ENCODE measurements at places on chromosomes 16 and 17. TPM values are rescaled to one million over a fixed set of nuclear protein-coding genes. Genes with fewer than 3 reads are reported as not detected.

CX3CL1 gene
- total RNA-seq = 1.8 TPM

SLC47A1 gene
- total RNA-seq = not detected

OMG gene
- not detected for total RNA-seq

TEKT5 gene
- not detected for total RNA-seq

DNA sequence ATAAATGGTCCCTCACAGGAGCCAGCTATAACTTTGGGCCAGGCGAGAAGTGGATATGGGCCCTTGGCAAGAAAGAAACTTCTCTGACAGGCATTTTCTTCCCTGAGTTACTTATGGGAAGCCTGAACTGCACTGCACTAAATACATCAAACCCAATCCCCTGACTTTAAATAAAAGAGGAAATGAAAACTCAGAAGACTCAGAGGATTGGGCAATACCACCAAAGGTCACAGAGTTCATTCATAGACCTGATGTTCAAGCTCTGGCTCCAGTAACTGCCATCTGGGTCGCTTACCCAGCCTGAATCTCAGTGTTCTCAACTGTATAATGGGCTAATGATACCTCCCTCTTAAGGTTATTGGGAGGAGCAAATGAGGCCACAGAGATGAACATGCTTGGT, 815 bp downstream of the KRT35 start:
- H3K4me3 ChIP-seq = no peak overlapping the region
- H3K27me3 ChIP-seq = no peaks in the 10 kb centered on the region
- no peak overlapping the region for H3K27ac ChIP-seq
- DNase-seq = no peak
- no peaks in the 10 kb centered on the region for H3K4me1 ChIP-seq
- no peaks in the 10 kb centered on the region for H3K36me3 ChIP-seq

DNA sequence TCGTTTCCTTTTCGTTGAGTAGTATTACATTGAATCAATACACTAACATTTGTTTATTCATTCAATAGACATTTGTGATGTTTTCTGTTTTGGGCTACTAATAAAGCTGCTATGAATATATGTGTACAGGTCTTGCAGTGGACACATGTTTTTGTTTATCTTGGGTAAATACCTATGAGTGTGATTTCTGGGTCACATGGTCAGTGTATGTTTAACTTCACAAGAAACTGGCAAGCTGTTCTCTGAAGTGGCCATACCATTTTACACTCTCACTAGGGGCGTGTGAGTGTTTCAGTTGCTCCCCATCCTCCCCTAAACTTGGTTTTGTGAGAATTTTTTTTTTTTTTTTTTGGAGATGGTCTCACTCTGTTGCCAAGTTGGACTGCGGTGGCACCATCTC, 35.0 kb downstream of the PKD1L3 start:
- no peak for DNase-seq
- no peak overlapping the region for H3K4me3 ChIP-seq

DNA sequence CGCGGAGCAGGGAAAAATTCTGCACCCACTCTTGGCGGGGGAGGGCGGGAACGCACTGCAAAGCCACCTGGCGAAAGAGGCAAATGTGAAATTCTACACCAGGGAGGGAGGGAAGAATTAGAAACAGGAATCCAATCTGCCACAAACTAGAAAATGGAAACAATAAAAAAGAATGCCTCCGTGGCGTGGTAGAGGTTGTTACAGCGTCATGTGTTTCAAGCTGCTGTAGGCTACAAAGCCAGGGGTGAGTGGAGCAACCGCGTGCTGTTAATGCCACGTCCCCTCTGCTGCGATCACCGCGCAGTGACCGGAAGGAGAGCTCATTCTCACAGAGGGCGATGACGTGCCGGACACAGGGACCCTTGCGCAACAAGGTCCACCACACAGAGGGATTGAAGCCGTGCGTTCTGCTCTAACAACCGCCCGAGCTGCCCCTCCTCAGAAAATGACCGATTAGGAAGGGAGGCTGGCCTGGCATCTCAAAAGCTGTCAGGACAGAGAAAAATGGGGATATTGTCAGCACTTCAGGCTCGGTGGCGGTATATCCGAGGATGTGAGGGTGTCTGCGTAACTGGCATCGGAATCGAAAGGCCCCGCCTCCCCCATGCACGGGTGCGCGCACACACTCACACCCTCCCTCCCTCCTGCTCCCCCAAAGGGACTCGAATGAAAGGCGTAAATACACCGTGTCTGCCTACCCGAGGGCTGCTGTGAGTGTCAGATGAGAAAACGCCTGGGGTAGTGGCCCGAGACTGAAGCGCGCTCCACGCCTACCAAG, 70.8 kb upstream of the TNRC6C start:
- H3K27me3 ChIP-seq = peaks cover 44% of the 10 kb centered on the region
- H3K27ac ChIP-seq = peak overlapping the region; percentile 49
- no peaks in the 10 kb centered on the region for H3K4me1 ChIP-seq
- peak; percentile 70 for DNase-seq
- no peaks in the 10 kb centered on the region for H3K36me3 ChIP-seq

DNA sequence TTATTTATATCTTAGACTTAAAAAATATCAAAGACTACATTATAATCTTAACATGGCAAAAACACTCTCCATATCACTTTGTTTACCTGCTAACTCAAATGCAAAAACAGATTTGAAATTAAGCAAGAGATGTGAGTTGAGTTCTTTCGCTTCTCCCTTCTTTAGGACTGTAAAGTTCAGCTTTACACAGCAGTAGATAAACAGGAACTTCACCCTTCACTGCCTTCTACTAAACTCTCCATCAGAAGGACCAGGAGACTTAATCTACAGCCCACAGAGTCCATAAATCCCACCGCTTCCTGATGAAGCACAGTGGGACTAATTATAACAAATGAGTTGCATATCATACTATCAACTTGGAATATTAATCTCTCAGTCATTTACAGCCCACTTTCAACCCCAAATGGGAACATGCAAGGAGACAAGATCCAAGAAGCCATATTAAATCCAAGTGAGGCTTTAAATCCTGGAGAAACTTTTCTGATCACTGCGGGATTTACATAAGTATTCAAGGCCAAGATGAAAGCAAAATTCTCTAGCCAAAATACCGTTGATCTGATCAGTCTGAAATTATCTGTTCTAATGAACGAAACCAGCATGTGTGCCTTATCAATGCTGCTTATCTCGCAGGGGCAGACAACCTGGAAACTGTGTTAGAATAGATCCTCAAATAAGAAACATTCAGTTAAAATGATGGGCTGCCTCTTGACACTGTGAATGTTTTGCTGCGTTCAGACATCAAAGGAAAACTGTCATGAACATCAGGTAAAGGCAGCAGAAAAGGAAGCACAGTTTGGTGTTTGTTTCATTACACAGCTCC, 1.6 kb downstream of the AMFR start:
- peaks cover 19% of the 10 kb centered on the region for H3K4me1 ChIP-seq
- H3K27ac ChIP-seq = peak overlapping the region; percentile 95
- DNase-seq = no peak
- H3K36me3 ChIP-seq = no peaks in the 10 kb centered on the region

GRCh38 chr17:43706235-43706634, 44.5 kb upstream of the MEOX1 start:
- H3K4me3 ChIP-seq = no peak overlapping the region
- H3K36me3 ChIP-seq = no peaks in the 10 kb centered on the region
- H3K27me3 ChIP-seq = peaks cover 8% of the 10 kb centered on the region
- DNase-seq = no peak

GRCh38 chr16:85309656-85310587, 197.7 kb upstream of the CIBAR2 start:
- H3K36me3 ChIP-seq = no peaks in the 10 kb centered on the region
- DNase-seq = peak; percentile 48
- H3K27me3 ChIP-seq = no peaks in the 10 kb centered on the region

GRCh38 chr17:72342627-72343527, 222.1 kb downstream of the SOX9 start:
- no peaks in the 10 kb centered on the region for H3K27me3 ChIP-seq
- no peak for DNase-seq
- H3K4me1 ChIP-seq = peaks cover 12% of the 10 kb centered on the region
- no peak overlapping the region for H3K27ac ChIP-seq

DNA sequence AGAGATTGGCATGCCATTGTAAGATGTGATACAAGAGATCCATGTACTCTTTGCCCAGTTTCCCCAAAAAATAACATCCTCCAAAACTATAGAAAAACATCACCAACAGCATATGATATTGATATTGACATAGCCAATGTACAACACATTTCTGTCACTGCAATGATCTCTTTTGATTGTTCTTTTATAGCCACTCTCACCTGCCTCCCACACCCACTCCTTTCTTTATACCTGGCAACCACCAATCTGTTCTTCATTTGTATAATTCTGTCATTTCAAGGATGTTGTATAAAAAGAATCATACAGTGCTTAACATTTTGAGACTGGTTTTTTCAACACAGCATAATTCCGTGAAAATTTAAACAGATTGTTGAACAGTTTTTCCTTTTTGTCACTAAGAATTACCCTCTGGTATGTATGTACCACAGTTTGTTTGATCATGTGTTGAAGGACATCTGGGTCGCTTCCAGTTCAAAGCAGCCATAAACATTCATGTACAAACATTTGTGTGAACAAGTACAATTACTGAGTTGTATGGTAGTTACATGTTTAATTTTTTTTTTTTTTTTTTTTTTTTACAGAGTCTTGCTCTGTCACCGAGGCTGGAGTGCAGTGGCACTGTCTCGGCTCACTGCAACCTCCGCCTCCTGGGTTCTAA, 9.9 kb downstream of the KRTAP9-1 start:
- H3K4me3 ChIP-seq = no peak overlapping the region
- H3K27ac ChIP-seq = peak overlapping the region; percentile 36
- H3K4me1 ChIP-seq = peaks cover 2% of the 10 kb centered on the region
- H3K36me3 ChIP-seq = no peaks in the 10 kb centered on the region

DNA sequence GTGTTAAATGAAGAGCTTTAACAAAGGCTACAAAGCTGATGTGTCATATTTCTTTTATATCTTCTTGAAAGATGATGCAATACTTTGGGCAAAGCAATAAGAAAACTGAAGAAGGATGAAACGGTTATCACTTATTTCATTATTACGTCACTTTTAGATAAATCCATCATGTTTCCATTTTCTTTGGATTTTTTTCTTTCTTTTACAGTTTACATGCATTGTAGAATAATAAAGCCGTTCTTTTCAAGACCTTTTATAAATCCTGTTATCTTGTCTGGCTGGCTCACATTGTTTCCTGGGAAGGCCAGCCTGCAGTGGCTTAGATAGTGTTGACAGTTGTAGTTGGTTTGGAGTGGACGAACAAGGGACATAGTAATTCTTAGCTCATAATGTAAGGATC, 28.9 kb downstream of the TANC2 start:
- H3K4me3 ChIP-seq = no peak overlapping the region
- DNase-seq = no peak
- no peak overlapping the region for H3K27ac ChIP-seq
- H3K36me3 ChIP-seq = no peaks in the 10 kb centered on the region
- no peaks in the 10 kb centered on the region for H3K27me3 ChIP-seq

DNA sequence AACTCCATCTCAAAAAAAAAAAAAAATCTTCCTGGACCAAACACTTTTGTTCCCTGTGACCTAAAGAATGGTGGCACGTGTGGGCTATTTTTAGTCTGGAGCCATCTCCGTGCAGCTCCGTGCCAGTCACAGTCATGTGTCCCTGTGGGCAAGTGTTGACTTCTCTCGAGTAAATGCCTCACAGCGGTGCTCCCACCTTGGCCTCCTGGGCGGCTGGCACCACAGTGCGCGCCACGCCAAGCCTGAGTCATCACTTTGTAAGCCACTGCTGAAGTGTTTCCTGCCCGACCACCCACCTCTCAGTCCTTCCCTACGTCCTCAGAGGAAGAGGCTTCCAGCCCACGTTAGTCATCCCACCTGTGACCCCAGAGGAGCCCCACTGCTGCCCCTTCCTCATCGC, 10.9 kb upstream of the HEXD start:
- H3K27ac ChIP-seq = no peak overlapping the region
- no peak overlapping the region for H3K4me3 ChIP-seq
- no peaks in the 10 kb centered on the region for H3K4me1 ChIP-seq
- no peak for DNase-seq
- no peaks in the 10 kb centered on the region for H3K27me3 ChIP-seq
